Stimulated activated CD4-positive, alpha-beta T cell treated with anti-CD3 and anti-CD28 coated beads, TNF-alpha, amount 100 ng/mL, for 4 hours (primary cell): ENCODE measurements at places on chromosomes 3 and 15.

DNA sequence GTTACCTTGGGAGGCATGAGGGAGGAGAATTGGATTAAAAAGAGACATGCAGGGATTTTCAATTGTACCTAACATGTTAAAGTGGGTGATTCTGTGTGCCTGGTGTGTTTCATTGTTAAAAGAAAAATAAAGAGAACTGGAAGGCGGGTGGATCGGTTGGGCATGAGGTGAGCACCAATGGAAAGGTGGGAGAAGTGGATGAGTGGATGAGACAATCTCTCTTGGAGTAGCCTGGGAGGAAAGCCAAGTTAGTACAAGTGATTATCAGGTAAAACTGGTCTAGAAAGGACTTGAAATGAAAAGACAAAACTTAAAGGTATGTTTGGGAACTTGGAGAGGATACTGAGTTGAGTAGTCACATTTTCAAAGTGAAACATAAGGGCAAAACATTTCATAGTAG, 12.1 kb downstream of the VEPH1 start:
- DNase-seq = no peak

- DNase-seq = no peak
Observed at GRCh38 chr15:40870716-40871115, 3.3 kb downstream of the RHOV start.

- no peak for DNase-seq
Observed at GRCh38 chr15:57994221-57995049, 71.1 kb downstream of the ALDH1A2 start.

- no peak for DNase-seq
Observed at GRCh38 chr3:26484140-26484539, 138.4 kb upstream of the LRRC3B start.

- DNase-seq = no peak
Observed at GRCh38 chr15:83762367-83762766, 108.4 kb downstream of the ADAMTSL3 start.

- no peak for DNase-seq
Observed at GRCh38 chr3:99910752-99911290, 93.2 kb downstream of the CMSS1 start.

DNA sequence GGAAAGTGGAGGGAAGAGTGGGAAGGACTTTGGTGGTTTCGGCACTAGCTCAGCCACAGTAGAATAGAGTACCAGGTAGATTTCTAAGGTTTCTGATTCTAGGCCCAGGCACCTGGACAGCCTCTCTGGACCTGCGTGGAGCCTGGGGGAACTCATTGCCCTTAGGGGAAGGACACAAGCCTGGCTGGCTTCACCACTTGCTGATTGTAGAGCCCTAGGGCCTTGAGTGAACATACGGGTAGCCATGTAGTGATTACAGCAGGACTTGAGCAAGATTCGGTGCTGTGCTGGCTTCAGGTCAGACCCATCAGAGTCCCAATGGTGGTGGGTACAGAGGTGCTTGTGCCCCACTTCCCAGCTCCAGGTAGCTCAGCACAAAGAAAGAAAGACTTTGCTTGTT, 47.0 kb downstream of the FAM81A start:
- DNase-seq = no peak

GRCh38 chr3:38121451-38121831, 15.5 kb downstream of the ACAA1 start:
- no peak for DNase-seq

- no peak for DNase-seq
Observed at GRCh38 chr3:122875547-122876127, 80.8 kb downstream of the SLC49A4 start.

GRCh38 chr3:31077021-31077601, 182.7 kb upstream of the GADL1 start:
- no peak for DNase-seq

DNA sequence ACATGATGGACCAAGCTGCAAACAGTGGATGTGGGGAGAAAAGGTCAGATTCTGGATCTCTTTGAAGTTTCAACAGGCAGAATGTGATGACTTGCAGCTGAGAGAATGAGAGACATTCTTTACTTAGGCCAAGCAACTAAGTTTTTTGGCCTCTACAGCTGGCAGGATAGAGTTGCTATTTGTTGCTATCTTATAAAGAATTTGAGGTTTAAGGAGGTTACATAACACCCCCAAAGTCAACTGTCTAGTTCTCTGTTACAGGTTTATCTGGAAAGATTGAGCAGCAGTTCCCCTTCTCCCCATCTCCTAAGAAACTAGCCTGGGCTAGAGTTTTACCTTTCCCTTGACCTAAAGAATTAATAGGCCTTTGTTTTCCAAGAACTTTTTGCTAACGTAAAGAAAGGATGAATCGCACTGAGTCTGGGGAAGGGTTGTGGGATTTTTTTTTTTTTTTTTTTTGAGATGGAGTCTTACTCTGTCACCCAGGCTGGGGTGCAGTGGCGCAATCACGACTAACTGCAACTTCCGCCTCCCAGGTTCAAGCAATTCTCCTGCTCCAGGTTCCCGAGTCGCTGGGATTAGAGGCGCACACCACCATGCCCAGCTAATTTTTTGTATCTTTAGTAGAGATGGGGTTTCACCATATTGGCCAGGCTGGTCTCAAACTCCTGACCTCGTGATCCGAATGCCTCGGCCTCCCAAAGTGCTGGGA, 26.6 kb upstream of the SLMAP start:
- no peak for DNase-seq

DNA sequence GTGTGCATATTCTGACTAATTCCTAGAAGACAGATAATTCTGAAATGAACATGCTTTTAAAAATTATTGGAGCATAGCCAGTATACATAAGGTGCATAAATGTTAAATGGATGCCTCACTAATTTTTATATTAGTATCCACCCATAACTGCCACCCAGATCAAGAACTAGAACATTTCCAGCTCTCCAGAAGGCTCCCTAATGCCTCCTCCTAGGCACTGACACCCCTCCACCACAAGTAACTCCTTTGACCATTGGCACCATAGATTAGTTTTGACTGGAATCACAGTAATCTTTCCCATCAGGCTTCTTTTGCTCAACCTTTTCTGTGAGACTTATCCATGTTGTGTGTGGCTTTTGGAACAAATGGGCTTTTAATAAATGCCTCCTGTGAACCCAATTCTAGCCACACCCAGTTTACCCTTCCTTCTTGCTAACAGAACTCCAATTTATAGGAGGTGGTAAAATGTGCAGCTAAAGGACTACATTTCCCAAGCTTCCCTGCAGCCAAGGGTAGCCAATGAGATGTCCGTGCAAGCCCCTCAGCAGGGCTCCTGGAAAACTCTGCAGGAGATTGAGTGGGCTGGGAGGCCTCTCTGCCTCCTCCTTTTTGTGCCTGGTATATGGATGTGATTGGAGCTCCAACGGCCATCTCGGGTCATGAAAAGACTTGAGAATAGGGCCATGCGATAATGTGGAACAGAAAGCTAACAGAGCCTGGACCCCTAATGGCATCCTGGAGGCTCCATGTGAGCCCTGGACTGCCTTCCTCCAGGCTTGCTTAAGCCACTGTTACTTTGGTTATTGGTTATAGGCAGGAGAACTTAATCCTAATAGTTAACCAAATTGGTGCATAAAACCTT, 322.6 kb upstream of the TLE3 start:
- DNase-seq = no peak

- DNase-seq = no peak
Observed at GRCh38 chr3:186849374-186849975, 7.0 kb downstream of the ADIPOQ start.

DNA sequence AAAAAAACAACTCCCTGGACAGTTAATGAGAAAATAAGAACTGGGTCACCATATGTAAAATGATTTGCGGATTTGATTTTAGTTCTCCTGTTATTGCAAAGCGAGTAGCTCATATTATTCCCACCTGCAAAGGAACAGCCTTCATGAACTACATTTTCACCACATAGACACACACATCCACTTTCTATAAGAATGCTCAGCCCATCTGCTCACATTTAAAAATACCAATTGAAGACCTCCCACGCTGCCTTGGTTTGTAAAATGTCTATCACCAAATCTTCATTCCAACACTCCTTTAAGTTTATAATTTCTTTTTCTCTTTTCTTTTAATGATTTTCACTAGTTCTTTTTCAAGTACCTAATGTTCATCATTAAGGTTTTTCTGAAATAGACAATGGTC, 148.6 kb downstream of the FGF12 start:
- DNase-seq = no peak

DNA sequence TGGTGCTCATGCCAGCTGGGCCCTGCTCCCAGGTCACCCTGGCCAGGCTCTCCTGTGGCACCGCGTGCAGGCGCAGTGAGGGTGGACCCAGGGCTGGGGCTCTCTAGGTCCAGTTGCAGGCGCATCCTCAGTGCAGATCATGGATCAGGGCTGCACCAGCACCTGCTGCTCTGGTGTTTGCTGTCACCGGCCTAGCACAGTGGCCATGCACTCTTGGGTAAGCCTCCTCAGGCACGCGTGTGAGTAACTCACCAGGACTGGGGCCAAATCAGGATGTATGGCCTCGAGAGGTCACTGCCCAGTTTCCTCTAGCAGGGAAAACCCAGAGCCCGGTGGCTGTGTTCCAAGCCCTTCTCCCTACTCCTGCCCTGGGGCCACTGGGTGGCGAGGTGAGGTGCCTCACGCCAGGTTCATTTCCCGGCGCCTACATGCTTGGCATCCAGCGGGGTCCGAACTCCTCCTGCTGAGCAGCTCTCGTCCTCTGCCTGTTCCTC, 45.5 kb upstream of the SLC41A3 start:
- no peak for DNase-seq

DNA sequence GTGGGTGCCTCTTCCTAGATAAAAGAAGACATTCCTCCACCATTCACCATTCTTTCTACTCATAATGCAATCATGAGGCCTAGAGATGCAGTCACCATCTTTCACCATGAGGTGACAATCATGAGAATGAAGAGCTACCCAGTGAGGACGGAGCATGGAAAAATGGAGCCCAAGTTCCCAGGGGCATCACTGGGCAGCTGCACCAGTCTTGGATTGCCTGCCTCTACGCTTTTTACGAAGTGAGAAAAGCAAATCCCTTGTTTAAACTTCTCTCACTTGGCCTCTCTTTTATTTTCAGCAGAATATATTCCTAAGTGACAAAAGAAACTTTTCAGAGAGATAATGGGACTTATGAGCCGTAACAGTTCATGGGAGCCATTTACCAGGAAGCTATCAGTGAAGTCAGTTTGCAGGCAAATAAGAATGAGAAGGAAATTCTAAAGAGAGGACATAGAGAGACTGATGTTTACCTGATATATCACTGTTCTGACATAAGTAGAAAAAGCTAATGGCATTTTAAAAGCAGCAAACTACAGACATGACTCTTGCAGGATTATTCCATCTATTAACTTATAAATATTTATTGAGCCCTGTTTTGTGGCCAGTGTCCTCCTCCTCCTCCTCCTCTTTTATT, 90.0 kb upstream of the CPNE4 start:
- DNase-seq = no peak

DNA sequence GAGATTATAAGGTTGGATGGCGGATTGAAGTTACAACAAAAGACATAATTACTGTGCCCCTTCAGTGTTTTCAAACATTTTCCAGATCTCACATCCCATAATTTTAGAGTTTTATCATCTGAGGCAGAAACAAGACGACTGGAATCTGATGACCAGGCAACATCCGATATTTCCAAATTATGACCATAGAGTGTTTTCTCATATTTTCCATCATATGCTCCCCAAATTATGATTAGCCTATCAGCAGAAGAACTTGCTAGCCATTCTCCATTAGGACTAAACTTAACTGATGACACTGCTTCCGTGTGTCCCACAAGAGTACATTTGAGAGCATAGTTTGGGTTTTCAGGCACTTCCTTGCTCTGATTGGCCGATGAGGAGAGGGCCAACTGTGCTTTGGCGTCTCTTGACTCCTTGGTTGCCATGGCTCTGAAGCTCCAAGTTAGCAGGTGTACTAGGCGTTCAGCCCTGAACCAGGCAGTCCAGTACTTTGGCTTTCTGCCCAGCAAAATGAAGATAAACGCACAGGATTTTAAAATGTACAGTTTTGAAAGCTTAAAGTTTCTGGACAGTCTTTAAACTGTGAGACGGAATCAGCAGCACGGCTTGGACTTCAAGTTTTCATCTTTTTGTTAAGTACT, 638 bp downstream of the WDR5B start:
- no peak for DNase-seq

- no peak for DNase-seq
Observed at GRCh38 chr3:55127565-55127964, 199.7 kb upstream of the LRTM1 start.

DNA sequence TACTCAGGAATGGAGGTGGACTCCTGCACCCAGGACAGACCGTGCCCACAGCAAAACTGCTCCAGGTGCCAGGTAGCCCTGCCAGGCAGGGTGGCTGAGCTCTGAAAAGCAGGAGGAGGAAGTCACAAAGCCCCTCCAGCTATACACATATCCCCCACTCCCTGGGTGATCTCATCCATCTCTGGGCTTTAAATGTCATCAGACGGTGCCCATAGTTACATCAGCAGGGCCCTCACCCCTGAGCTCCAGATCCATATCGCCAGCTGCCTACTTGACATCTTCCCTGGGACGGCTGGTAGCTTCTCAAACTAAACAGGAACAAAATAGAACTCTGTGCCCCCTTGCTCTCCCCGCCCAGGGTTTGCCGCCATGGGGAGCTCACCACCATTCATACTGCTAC, 87.7 kb downstream of the MEGF11 start:
- no peak for DNase-seq

GRCh38 chr3:108823227-108823626, 641 bp downstream of the TRAT1 start:
- DNase-seq = no peak

DNA sequence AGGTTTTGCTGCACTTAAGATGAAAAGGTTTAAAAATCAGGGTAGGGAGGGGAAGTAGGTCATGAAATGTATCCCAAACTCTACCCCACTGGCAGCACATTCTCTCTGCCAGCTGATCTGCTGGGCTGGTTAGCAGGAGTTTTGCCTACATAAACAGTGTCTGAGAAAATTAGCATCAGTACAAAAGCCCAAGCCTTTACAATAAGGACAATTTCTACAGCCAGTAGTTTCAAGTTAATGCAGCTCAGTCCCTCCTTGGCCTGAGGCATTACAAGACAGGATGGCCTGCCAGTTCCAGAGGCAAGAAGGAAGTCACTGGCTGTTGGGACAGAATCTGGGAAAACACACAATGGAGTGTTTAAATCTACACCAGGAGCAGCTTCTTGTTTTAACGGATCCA, 32.8 kb downstream of the NCEH1 start:
- DNase-seq = no peak

DNA sequence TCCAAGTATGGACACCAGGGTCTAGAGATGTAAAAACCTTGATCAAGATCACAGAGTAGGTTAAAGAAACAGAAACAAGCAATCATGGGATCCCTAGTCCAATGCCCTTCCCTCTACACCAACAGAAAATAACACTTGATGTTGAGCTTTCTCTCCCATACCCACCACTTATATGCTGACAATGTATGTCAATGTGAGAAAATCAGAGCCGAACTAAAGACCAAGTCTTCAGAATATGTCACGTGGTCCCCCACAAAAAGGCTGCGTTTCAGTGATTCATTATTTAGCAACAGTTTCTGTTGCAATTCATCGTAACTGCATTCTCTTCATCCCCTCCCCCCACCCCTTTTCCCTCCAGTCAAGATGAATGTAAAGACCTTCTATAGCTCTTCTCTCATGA, 278.9 kb upstream of the STT3B start:
- no peak for DNase-seq
